ENCODE measurements at places on chromosomes 1 and 21.

DNA sequence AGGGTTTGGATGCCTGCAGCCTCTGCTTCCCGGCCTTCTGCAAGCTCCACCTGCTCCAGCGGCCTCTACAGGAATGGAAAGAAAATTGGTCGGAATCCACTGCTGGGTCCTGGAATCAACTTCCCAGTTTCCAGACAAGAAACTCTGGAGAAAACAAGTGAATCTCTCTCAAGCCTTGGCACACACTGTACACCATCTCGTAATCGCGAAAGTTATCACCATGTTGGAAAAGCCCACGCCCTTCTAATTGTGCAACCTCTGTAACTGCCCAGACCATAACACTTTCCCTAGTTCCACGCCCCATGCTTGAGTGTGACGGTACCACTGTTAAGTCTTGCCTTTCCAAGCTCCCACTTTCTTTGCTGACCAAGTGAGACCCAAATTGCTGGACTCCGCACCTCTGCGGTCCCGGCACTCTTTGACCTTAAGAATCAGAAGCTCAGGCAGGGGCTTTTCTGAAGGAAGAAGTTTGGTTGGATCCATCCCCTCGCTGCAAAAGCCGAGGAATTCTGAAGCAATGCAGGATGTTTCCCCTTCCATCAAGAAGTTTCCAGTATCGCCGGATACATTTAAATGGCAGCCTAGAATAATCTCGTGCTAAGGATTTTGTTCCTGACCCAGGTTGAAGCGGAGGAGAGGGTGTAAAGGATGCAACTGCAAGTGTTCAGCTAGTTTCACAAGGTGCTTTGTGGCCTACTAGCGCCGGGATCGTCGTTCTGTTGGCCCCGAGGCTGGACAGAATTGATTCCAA is 6.2 kb downstream of the NR5A2 start:
- no peak for DNase-seq

DNA sequence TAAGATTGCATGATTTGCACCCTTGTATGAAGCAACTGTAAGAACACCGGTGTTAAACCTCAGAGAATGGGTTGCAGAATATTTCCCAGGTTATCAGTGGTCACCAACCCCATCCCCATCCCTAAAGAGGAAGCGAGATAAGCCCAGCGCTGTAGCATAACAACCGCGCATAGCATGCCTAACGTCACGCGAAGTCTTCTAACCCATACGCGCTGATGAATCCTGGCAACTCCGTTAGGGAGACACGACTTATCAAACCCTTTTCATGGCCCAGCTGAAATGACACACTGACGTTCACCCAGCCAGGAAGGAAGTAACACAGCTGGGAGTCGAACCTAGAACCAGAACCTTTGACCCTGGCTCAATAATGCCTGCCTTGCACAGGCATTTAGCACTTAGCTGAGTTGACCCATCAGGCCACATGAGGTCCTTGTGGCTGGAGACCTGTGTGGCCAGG is 24.2 kb downstream of the TMEM51 start:
- no peak for DNase-seq

DNA sequence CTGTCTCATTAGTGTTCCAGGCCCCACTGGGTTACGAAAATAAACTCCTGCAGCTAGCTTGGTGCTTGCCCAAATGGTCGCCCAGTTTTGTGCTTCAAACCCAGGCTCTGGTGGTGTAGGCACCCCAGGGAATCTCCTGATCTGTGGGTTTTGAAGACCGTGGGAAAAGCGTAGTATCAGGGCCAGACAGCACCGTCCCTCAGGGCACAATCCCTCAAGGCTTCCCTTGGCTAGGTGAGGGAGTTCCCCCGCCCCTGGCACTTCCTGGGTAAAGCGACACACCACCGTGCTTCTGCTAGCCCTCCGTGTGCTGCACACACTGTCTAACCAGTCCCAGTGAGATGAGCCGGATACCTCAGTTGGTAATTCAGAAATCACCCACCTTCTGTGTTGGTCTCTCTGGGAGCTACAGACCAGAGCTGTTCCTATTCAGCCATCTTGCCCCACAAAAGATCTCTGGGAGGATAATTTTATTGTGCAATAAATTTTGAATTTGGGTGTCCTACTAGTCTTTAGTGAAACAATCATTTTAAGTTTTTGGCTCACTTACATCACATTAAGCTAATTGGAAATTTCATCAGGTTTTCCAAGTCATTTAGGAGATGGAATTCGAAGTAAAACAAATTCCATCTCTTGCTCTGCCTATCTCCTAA is 9.4 kb upstream of the SLC25A24 start:
- DNase-seq: no peak

- no peak for DNase-seq
These were observed 1010.3 kb downstream of the AMY1C start for GRCh38 chr1:104760017-104760416.

- no peak for DNase-seq
These were observed 11.4 kb downstream of the FLG2 start for GRCh38 chr1:152348447-152348846.

DNA sequence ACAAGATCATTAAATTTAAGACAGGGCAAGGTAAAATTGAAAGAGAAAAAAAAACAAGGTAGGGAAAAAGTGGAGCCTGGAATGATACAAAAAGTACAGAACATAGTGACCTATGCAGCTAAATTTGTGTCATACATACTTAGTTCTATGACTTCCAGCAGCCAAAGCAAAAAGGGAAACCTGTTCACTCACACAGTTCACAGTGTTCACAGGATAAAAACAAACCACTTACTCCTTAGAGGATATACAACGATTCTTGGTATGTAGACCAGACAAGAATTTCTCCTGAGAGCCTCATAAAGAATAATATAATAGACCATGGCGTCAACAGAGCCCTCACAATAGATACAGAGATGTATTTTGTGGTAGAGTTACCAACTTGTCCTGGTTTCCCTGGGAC is 27.5 kb downstream of the COA7 start:
- DNase-seq: no peak

DNA sequence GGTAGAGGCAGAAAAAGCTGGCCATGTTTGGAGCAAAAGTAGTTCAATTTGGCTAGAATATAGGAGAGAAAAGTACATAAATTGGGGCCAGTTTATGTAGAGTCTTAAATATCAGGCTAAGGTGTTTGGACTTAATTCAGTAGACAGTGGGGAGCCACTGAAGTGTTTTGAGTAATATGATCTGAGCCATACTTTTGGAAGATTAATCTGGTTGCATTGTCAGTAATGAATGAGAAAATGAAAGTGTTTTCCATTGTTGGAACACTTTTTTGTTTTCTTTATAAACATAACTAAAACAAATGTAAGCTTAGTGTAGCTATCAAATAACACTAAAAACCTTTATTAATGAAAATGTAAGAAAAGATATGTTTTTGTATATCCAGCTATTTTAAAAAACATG is 42.1 kb downstream of the POU2F1 start:
- no peak for DNase-seq

DNA sequence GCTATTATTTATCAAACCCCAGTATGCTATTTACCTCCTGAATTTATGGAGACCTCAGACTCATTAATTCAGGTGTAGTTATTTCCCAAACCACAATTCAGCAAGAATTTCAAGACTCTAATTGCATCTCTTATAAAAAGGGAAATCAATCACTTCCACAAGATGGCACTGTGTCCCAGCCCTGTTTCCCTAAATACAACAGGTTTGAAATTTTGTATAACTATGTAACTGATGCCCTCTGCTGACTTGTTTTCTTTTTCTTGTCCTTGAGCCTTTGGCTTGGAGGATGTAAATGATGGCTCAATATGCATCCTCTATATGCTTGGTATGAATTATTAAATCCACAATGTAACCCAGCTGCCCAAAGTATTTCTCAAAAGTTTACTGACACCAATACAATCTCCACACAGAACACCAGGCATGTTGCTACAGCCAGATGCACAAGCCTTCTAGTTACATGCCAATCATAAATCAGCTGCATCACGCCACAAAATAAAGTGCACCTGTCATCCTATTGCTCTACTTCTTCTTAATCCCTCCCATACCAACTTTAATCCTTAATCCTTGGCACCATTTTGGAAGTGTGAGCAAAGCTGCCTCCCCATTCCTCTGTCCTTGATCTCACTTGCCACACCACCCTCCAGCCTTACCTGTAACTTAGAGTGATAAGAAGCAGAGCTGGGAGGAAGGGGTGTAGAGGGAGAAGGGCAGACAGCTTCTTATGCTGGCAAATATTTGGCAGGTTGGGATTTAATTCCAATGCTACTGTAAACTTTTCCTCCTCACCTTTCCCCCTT is 9.0 kb downstream of the C1orf105 start:
- DNase-seq: no peak

- DNase-seq: no peak
These were observed 449.9 kb downstream of the PTPRU start for GRCh38 chr1:29686012-29686930.

Data from activated gamma-delta T cell treated with anti-CD3 and anti-CD28 coated beads, Interleukin-2, amount 50 U/mL, for 16 hours (primary cell).